ENCODE measurements at places on chromosomes 3 and 15. TPM values are rescaled to one million over a fixed set of nuclear protein-coding genes. Genes with fewer than 3 reads are reported as not detected.

DNA sequence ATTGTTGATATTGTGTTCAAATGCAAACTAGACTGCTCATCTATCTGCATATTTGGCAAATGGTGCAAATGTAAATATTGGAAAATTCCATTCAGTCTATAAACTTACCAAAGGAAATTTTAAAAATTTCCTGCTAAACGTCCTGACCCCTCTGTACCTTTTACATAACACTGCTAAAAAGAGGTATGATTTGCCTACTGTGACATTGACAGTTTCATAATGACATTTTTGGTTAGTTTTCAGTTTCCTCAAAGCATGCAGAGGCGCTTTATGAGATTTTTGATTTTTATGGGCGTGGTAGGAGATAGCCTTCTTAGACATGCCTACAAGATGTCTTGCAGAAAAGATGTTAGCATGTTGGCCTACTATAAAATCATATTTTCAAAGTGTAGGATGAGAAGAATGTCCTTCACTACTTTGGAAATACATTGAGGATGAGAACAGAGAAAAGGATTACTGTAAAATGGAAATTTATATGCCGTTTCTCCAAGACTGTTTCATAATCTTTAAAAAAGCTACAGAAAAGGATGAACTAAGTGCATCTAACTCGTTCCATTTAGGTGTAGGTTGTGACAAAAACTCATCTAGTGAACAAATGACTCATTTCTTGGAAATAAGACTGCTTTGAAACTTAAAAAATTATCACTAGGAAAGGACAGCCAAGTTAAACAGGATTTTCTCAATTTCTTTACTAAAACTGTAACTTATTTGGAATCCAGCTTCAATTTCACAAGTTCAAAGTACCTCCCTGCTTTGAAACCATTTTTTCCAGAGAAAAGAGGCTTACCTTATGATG, 14.5 kb upstream of the ISLR start:
- no peak for DNase-seq

DNA sequence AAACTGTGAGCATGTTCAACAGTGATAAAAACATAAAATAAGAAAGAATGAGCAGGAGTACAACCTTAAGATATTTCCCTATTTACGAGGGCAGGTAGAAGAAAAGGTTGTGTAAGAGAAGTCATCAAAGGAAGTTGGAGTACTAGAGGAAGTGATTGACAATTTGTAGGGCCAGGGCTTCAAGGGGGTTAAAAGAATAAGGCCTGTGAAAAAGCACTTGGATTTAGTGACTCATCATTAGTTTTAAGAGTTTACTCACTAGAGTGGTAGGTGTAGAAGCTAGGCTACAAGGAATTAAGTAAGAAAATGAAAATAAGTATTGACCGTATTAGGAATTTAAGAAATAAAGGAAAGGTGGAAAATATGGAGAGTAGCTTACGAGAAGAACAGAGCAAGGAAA, 23.6 kb downstream of the KCNMB3 start:
- DNase-seq: no peak

DNA sequence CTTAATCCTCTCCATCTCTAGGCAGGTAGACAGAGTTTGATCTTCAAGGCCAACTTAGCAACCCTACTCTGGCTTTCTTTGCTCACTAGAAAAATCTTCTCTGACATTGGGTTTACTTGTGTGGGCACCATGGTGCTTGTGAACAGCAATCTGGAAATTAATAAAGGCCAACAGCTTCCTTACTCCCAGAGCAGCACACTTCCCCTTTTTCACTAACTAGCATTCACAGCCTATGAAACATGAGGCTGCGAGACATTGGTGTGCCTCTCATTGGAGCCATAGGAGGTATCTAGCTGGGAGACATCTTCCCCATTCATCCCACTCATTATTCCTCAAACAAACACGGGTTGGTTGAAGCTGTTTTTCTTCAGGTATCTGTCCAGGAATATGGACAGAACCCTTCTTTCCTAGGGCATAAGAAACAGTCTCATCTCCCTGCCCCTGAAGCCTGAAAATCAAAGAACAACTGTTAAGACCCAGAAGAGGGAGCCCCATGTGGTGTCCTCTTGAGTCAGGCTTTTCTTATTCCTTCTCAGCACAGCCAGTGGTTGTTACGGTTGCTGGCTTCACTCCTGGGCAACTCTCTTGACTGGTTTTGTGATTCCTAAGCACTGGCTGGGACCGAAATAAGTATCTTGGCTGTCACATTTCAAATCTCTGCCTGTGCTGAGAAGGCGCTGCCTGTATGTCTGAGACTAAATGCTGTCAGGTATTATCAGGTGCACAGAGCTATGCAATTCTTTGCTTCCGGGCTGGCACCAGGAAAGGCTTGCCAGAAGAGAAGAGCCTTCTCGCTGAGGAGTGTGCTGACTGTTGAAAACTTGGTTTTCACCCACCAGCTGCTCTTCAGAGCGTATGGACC, 194.4 kb downstream of the FEZF2 start:
- DNase-seq: no peak

- DNase-seq: no peak
Measured at GRCh38 chr15:80856400-80856799, 77.2 kb downstream of the CEMIP start.

DNA sequence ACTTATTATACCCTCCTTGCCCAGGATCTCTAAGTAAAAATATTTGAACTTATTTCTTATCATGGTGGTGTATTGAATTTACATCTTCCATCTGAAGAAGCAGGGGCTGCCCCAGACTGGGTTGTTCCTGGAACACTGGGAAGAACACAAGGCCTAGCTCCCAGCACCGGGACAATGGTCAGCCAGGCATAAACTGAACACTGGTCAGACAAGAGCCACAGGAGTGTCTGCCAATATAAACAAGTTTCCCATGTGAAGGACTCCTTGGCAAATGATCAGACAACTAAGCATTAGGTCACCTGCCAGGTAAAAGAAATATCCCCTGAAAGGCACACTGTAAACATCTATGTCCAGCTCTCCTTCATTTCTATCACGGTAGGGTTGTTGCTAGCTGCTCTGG, 172.4 kb downstream of the ATP8B4 start:
- DNase-seq: no peak

DNA sequence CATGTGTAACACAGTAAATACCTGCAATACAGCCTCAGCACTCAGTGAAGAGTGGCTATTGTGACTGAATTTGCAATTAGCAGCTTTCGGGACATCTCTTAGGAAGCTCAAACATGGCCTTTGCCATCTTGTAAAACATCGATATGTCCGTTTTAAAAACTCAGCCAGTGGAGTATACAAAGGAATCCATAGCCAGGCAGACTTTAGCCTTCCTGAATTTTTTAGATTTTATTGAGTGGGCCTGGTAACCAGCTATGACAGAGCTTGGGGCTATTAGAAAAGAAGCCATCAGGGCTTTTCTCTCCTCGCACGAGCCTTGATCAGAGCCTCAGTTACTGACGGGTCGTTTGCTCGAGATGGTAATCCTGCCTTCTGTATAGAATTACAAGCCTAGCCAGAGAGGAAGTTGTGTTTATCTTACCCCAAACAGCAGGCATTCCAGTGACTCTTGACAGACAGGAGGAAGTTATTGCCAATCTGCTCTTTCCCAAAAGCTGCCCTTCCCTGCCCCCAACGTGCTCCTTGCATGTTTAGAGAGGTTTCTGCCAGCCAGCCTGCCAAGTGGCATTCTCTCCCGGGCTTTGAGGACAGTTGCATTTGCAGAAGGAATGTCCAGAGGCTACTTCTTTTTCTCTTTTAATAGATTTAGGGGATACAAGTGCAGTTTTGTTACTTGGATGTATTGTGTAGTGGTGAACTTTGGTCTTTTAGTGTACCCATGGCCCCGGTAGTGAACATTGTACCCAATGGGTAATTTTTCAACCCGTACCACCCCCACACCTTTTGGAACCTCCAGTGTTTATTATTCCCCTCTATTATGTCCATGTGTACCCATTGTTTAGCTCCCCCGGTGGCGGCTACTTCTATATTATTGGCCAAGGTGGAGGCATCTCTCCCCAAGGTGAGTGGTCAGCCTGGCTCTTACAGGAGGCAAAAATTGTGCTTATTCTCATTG, 40.6 kb downstream of the ITPR1 start:
- no peak for DNase-seq

DNA sequence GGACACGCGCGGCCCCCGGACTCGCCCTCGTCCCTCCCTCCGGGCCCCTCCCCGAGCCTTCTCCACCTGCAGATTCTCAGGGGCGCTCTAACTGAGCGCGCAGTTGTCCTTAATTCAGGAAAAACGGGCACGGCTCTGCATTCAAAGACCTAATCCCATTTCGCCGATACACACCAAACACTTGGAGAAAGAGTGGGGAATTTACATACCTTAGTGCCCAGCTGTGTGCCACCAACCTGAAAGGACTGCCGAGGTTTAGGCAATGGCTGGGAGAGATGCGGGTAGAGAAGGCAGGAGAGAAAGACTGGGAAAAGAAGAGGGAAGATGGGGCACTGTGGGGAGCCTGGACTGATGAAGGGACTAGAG, 21.8 kb downstream of the IGDCC3 start:
- no peak for DNase-seq

DNA sequence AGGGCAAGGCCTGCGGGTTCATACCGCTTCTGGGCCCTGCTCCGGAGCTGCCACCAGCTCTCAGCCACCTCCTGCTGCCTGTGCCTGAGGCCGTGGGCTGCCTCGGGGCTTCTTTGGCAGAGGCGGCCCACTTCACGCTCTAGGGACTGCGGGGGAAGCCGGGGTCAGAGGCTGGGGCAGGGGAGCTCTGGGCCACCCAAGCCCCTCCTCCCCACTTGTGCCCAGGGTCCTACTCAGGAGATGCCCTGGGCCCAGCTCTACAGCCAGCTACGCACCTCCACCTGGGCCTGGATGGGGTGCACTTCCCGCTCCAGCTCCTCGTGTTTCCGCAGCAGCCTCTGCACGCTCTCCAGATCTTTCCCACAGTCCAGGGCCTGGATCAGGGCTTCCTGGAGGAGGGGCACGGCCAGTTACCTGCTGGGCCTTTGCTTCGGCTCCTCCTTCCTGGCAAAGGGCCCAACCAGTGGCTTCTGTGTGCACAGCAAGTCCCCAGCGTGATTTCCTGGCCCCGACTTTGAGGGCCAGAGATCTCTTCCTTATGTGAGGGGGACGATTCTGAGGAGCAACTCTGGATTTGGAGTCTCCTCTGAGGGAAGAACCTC, 24.0 kb downstream of the PLA2G4B start:
- no peak for DNase-seq

GRCh38 chr3:70519026-70519425, 206.6 kb upstream of the MDFIC2 start:
- peak; percentile 53 for DNase-seq

DNA sequence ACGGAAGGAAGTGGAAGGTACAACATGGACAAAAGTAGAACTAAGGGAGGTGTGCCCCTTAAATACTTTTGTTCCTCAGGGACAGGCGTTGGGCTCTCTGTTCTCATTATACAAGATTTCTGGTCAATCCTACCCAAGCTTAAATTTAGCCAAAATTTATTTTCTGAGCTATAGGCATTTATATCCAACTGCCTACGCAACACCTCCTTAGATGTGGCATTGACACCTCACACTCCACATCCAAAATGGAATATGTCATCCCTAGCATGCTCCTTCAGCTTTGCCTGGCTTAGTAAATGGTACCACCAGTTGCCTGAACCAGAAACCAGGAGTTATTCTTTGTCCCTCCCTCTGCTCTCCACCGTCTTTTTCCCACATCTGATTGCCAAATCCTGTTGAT, 26.2 kb downstream of the FANCD2OS start:
- DNase-seq: no peak

DNA sequence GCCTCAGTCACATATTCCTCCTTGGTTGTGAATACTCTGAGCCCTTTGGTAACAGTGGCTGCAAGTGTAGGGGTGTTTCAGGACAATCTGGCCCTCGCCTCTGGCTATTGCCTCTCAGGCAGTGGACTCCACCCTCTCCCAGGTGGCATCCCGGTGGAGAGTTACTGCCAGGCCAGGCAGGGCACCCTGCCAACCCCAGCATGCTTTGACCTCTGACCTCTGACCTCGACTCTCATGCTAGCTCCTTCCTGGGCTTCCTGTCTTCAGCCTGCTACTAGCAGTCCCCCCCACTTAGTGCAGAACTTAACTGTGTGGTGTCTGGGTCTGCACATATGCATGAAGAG, 5.5 kb downstream of the TM6SF1 start:
- DNase-seq: no peak

DNA sequence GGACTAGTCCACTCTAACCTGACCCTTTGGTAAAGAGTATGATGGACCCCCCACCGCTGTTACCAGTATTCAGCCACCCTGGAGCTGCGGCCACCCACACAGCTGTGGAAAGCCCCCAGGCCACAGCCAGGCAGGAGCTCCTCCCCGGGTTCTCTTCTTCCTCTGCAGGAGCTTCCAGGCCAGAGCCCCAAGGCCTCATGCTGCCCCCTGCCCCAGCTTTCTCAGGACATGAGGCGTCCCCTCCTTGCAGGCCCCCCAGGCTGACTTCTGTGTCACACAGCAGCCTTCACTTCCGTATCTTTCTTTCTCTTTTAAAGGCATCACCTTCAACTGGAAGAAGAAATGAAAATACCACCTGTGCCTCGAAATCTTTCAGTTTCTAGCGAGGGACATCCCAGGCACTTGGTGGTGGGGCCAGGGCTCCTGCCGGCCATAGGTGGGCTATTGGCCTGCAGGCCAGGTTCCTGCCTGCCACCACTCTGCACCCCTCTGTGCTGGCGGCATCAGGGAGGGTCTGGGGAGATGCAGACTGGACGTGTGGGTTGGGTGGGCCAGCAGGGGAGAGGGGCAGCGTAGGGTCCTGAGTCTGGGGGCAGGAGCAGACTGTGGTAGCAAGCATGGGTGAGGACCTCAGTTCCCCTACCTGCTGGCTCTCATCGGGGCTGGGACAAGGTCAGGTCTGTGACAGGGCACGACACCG, 19.9 kb downstream of the KLF13 start:
- DNase-seq: no peak

DNA sequence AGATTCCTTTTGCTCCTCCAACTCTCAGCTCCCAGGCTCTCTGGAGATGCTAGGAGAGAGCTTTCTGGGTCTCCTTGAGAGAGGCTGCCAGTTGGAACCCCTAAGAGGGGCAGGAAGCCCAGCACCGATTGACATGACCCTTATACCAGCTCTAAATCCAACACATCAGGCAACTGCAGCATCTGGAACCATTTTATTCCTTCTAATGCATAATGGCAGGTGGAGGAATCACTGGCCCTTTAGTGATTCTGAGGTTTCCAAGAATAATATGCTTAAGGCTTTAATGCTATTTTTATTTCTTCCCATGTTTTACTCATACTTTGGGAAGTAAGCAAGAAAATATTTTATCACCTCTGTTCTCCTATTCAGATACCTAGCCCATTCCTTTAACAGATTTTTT, 60.3 kb upstream of the TEX264 start:
- DNase-seq: no peak

- DNase-seq: no peak
Measured at GRCh38 chr15:90624278-90624981, 92.7 kb upstream of the BLM start.

GRCh38 chr3:196163666-196164493, 47.3 kb downstream of the ZDHHC19 start:
- no peak for DNase-seq

ABHD6 gene
- 5.2 TPM for polyA plus RNA-seq

MON1A gene
- 9.7 TPM for polyA plus RNA-seq

LYSMD4 gene
- 9.3 TPM for polyA plus RNA-seq

PBRM1 gene
- polyA plus RNA-seq: 52.6 TPM

FBLN2 gene
- polyA plus RNA-seq: 34.2 TPM

Data from hindlimb muscle (tissue), 1 donor.